NCI-H2029 (cell line): ENCODE measurements at places on chromosomes 1 and 21.

- DNase-seq, result no peak
Observed at GRCh38 chr1:65179148-65179547, 31.1 kb downstream of the AK4 start.

GRCh38 chr1:179252606-179253005 lies 23.1 kb upstream of the ABL2 start:
- no peak for DNase-seq

DNA sequence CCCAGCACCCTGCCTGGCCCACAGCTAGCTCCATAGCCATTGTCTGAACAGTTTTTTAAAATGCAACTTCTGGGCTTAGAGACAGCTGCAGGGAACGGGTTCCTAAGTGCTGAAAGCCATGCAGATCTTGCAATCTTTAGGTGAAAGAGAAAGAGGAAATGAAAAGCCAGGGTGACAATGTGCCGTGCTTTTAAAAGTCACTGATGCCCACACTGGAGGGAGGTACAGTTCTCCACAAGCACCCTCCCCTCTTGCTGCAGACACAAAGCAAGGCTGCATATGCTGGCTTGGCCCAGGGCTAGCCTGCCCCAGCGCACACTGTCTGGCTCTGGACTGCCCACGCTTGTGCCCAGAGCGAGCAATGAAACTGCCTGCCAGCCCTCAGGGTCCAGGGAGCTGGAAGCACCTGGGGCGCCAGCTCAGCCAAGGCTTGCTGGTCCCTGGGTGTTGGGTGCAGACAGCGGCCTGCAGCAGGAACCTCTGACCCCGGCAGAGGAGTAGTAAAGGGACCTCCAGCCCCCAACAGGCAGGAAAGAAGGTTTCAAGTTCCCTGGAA lies 70.4 kb downstream of the AJAP1 start:
- no peak for DNase-seq

DNA sequence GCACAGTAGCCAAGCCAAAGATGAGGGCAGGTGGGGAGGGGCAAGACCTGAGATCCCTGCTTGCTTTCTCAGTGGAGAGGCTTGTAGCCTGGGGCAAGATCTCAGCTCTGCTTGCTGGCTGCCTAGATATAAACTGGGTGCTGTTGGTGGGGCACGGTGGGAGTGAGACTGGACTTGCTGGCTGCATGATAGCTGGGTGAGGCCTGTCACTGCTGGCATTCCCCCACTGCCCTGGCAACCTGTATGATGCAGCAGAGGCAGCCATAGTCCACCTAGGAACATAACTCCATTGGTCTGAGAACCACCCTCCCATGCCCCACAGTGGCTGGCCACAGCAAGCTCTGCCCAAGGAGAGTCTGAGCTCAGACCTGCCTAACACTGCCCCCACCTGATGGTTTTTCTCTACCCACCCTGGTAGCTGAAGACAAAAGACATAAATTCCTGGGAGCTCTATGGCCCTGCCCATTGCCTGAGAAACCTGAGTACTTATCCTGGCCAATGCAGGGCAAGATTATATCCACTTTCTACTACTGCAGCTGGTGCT lies 261.9 kb upstream of the DEPDC1 start:
- no peak for DNase-seq

- no peak for DNase-seq
Observed at GRCh38 chr1:8736927-8737326, 80.5 kb downstream of the RERE start.

DNA sequence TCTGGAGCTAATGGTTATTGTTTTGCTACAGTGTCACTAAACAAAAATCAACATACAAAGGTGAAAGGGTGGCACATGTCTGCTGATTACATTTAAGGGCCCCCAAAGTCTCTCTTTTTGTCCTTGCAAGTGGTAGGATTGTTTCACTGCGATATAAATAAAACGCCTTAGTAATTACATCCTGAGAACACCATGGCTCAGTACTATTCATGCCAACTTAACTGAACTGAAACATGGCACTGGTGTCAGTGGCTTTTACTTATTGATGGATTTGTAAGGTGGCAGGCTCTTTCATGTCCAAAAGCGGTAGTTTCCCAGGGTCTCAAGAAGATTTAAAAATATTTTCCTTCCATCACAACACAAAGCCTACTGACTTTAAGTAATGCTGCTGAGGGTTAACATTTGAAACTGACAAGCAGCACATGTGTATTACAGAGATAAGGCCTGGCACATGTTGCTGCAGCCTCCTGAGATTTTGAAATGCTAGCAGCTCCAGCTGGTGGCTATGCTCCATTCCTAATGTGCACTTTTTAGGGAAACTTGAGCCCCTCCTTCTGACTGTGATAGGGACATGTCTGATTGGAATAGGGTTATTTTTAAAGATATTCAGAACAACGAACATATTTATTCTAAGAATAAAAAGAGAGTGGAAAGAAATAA lies 86.8 kb downstream of the ATP1B1 start:
- no peak for DNase-seq

- DNase-seq, result no peak
Observed at GRCh38 chr1:233582439-233582838, 31.5 kb upstream of the KCNK1 start.

DNA sequence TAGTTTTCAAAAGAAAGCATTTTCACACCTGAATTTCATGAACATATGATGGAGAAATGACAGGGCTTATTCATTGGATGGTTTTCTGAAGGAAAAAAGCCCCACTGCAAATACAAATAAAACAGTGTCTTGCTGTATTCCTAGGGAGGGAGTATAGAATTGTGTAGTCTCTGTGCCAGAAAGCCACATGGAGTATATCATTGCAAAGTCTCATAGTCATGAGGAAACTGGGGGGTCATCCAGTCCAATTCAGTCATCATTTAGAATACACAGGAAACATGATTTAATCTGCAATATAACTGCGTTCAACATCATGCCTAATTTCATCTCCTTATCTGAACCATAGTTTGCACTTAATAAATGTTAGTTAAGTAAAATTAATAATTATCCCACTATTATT lies 222.3 kb downstream of the NTNG1 start:
- no peak for DNase-seq
